Left colon (tissue), 2 donors: ENCODE measurements at places on chromosomes 13 and 19. TPM values are rescaled to one million over a fixed set of nuclear protein-coding genes. Genes with fewer than 3 reads are reported as not detected.

PLD3 gene
- 109 TPM for total RNA-seq

CGB8 gene
- not detected for total RNA-seq

KLK2 gene
- 0.12 TPM for total RNA-seq

DNA sequence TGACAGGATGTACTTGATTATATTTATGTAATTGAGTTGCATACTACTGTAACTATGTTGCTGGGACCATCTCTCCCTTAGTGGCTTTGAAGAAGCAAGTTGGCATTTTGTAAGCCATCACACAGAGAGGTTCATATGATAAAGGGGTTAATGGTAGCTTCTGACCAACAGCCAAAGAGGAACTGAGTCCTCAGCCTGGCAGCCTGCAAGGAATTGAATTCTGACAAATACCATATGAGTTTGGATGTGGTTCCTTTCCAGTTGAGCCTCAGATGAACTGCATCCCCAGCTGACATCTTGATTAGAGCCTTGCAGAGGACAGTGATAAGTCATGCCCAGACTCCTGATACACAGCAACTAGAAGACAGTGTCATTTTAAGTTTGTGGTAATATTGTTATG, 8.6 kb upstream of the MYCBP2 start:
- no peak for DNase-seq

- peak; percentile 62 for DNase-seq
Observed at GRCh38 chr13:99686157-99686572, 184.9 kb downstream of the TM9SF2 start.

DNA sequence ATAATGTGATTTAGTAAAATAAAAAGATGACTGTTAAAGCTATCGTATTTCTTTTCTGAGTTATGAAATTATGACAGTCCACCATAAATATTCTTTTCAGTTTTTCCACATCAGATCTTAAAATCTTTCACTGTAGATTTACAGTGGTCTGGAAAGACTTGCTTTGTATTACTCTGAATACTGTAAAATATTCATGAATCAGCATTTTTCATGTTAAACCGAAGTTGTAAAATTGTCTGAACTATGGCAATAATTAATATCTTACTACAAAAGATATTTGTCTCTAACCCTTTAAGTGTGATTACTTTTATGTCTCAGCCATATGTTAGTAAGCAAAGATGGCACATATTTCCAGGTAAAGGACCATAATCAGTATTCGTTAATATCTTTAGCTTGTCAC, 1397.2 kb upstream of the PCDH9 start:
- DNase-seq, result no peak

GRCh38 chr13:109204252-109204651, 574.8 kb downstream of the MYO16 start:
- no peak for DNase-seq

GRCh38 chr13:44620057-44620456, 43.9 kb upstream of the TSC22D1 start:
- no peak for DNase-seq

DNA sequence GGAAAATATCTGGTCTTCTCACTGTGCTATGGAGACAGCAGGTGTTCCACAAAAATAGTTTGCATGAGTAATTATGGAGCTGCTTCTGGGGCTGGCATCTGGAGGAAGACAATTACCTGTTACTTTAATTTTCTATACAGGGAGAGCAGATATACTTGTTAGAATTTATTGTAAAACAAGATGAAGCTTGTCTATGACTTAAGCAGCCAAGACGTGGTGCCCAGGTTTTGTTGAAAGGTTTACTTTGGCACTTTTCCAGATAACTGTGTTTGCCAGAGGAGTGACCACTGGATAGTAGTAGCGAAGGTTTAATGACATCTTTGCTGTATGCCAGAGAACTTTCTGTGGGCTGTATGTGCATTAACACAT, 134.5 kb upstream of the KL start:
- DNase-seq, result no peak
